CD14-positive monocyte (primary cell): ENCODE measurements at places on chromosomes 12 and 14.

DNA sequence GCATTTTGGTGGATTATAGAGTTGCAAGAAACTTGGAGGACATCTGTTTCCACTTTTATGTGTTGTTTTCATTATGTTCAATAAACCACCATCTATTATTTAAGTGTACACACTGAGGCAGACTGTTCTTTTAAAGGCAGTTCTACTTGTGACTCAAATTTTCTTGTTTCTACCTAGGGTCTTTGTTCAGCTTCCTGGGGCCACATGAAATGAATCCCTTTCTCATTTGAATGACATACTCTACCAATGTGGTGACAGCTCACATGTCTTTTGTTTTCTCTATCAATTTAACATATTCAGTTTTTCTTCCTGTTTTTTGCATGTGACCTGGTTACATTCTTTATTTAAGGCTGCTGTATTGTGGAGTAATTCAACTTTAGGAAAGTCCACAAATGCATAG, 7.9 kb downstream of the SLC16A7 start:
- peak; percentile 26 for DNase-seq

DNA sequence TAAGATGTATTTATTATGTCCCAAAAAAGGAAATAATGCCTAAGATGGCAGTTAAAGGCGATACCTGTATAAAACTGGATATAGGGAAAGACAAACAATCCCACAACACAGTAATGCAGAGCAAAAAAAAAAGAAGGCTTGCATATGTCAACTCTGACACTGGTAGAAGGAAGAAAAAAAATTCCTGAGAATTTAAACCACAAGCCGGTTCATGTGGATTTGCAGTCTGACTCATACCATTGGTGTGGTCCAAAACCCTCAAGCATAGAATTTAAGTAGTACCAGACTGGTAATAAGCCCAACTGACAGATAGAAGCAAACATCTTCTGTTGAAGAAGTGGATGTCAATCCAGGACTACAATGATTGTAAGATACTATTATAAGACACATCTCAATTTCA, 7.2 kb downstream of the DNAI7 start:
- no peak for DNase-seq

DNA sequence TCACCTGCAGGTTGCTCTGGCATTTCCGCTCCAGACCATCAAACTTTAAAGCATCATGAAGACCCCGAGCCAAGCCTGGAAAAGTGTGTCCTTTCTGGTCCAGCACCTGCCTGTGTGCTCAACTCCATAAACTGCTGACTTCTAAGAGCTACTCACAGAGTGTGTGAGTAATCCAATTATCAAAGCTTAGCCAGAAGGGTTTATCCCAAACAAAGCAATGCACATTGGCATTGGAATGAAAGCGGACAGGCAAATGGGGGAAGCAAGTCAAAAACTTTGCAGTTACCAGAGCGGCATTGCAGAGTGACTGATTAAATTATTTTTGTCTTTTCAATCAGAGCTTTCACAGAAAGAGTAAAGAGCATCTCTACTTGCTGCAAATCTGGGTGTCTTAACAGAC, 1262.4 kb upstream of the SEL1L start:
- DNase-seq = no peak

- no peak for DNase-seq
These were observed 34.5 kb upstream of the NFYB start for GRCh38 chr12:104172570-104172947.

GRCh38 chr12:113898466-113898865, 67.7 kb downstream of the RBM19 start:
- no peak for DNase-seq

DNA sequence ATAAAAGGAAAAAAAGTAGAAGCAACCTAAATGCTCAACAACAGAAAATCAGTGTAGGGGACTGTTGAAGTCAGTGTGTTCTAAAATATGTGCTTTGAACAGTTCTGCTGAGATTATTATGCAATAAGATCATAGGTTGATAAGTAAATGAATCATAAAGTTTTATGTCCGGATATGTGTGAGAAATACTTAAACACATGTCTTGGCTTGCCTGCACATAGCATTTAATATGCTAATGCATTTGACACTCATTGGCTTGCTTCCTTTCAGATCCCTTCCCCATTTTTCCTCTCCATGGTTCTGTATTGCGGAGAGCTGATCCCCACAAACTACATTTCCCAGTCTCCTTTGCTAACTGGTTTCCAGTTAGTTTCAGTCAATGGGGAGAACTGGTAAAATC, 573.8 kb upstream of the TBX3 start:
- no peak for DNase-seq

DNA sequence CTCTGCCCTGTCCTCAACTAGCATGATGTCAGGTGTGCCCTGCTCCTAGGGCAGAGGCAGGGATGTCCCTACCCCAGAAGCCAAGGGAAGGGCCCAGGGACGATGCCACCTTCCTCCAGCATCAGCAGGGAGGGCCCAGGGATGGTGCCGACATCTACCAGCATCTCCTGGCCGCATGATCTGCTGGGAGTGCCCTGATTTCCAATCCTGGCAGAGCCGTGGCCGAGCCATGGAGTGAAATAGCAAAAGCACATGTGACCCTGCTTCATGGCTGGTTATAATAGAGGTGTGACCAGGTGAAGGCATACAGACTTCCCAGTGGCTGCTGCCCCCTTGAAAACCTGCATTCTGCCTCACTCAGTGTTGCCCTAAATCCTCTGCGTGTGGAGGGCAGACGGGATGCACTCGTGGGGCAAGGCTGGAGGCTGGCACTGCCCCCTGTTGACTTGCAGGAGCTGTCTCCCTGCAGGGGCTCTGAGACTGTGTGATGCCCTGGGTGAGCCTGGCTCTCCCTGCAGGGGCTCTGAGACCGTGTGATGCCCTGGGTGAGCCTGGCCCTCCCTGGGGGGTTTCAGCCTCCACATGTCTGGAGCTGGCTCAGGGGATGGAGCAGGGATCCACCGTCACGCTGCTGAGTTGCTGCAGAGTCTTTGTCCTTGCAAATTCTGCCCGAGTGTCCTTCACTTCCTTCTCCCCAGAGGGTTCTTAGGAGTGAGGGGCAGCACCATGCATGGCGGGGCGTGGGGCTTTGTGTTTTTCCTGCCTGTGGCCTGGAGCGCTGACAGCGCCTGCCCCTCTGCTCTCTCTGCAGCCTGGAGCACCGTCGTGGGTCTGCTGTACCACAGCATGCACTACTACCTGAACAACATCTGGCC, 51.7 kb downstream of the ADGRD1 start:
- DNase-seq = no peak

- no peak for DNase-seq
These were observed 97.2 kb upstream of the KRAS start for GRCh38 chr12:25347716-25348592.

DNA sequence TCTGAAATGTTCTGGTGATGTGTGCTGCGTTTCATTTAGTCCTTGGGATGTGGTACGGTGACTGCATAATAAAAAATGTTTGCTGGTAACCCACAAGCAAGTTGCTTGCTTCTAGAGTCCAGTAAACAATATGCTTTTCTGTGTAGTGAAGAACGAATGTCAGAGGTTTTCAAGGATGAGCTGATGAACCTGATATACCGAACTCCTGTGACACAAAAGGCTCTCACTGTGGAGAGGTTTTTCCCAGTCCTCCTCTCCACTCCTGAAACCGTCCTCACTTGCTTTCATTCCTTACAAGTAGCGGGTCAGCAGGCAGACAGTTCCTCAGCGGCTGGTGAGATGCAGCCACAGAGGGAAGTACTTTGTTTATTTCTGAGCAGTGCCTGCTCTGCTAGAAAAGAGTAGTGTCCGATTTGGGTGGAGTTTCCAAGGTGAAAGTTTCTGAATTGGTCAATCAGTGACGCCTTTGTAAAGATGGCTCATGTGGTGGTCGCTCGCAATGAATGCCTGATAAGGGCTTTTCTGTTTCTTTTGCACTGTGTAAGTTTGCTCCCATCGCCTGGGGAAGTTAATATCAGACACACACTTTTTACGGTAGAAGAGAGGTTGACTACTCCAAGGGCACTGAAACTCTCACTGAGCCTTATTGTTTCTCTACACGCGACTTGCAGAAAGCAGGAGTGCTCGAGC, 3.0 kb downstream of the ETV6 start:
- DNase-seq = no peak

DNA sequence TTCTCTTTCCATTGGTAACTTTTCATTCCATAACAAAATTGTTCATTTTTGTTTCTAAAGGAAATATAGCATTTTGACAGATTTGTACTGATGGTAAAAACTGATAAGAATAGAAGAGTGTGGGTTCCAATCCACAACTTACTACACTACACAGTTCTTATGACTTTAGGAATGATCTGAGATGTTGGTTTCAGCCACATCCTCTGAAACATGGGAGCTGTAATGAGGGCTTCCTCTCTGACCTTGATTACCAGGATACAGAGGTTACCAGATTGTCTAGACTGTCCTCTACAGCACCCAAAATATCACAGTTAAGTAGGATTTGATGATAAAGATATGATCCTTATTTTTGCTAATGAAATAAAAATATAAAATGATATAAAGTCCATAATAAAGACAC, 1184.6 kb downstream of the FLRT2 start:
- DNase-seq = no peak

- peak; percentile 65 for DNase-seq
These were observed 7.3 kb upstream of the BATF start for GRCh38 chr14:75514673-75515628.

DNA sequence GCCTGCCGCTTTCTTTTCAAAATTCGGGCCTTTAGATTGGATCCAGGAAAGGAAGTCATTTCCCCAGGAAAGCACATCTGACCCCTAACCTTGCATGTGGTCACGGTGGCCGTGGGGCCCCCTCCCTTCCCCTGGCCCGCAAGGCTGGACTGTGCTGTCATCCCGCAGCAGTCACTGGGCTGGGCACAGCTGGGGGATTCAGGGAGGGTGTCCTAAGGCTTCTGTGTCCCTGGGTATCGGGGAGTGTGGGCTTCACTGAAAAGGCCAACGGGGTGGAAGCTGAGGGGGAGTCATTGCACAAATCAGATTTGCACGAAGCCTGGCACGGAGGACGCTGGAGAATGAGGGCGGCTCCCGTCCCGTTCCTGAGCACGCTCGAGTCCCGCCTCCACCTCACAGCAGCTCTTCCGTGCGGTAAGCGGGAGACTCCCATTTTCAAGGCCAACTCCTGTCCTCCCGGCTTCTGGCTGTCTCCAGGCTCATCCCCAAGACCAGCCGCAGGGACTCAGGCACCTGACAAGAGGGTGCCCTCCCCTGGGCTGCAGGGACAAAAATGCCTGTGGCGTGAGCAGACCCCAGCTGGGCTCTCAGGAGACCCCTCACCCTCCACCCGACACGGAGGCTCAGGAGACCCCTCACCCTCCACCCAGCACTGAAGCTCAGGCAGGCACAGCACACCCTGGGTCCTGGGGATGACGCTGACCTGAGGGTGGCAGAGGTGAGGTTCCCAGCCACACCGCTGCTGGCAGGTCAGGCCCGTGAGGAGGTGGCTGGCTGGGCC, 9.6 kb downstream of the XRCC3 start:
- no peak for DNase-seq

DNA sequence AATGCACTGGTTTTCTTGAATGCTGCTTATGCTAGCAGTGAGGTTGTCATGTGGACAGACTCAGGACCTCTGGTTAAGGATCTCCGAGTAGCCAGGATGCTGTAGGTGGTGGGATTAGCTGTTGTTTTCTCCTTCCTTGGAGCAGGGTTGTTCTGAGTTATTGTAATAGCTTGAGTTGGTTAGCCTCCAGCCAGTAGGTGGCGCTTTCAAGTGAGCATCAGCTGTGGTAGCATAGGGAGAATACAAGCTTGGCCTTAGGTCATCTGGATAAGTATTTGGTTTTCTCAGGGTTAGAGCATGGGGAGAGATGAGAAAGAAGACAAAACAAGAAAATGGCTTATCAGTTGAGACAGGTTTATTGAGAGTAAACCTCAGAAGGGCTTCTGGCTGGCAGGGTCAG, 299.7 kb upstream of the FBXO33 start:
- no peak for DNase-seq

DNA sequence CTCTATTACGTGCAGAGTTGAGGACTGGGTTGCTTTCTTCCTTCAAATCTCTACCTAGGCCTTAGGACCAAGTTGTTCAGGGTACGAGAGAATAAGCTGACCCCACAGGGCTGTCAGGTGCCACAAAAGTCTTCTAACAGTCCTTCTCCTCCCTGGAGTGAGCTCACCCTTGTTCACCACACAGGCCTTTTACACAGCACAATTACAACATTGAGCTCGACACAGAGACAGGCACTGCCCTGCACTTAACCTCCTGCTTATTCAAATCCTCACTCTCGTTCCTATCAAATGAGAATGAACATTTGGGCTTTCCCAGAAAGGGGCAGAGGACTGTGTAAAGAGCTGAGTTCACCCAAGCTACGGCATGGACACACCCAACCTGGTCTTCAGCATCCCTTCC, 2.4 kb downstream of the GALNT6 start:
- no peak for DNase-seq

DNA sequence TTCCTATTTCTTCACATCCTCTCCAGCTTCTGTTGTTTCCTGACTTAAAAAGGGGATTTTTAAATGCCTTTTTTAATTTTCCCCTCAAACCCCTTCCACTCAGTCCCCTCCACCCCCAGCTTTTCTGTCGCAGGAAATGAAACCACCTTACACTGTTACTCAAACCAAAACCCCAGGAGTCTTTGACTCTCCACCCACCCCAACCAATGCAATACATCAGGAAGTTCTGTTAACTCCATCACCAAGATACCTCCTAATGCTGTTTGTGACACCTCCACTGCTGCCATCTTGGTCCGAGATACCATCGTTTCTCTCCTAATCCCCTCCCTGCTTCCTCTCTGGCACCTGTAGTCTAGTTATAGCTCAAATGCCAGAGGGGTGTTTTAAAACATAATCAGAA, 25.4 kb upstream of the CPM start:
- DNase-seq = no peak

GRCh38 chr14:104227806-104228205, 89.4 kb downstream of the KIF26A start:
- DNase-seq = no peak

GRCh38 chr14:54650959-54651351, 84.0 kb downstream of the SAMD4A start:
- no peak for DNase-seq

DNA sequence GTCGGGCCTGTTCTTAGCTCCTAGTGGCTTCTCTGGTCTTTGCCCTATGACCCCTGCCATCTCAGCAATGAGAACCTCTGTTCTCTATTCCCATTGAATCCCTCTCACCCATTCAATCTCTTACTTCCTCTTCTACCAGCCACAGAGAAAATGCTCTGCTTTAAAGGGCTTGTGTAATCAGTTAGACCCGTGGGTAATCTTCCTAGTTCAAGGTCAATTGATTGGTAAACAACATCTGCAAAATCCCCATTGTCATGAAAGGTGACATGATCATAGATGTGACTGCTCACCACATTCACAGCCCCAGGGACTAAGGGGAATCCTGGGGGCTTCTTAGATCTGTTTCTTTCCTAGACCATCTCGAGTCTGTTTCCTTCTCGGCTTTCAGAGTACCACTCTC, 7.2 kb upstream of the CCDC197 start:
- DNase-seq = no peak
